A549 treated with Mapracorat at 1 μM for 4 hours (cell line): ENCODE measurements at places on chromosomes 11 and 22. TPM values are rescaled to one million over a fixed set of nuclear protein-coding genes. Genes with fewer than 3 reads are reported as not detected.

The KIAA1671 gene
- 8.9 to 12.4 TPM (median 11.2 TPM) in 5 replicates for total RNA-seq

The ACR gene
- not detected in 5 replicates for total RNA-seq

The IL17REL gene
- total RNA-seq = 0.04 to 0.06 TPM (median 0.05 TPM) in 5 replicates

The MS4A3 gene
- total RNA-seq = not detected in 5 replicates

The PC gene
- 31.0 to 40.8 TPM (median 38.5 TPM) in 5 replicates for total RNA-seq

The PPFIBP2 gene
- total RNA-seq = 9.2 to 12.4 TPM (median 11.0 TPM) in 5 replicates

The CARNS1 gene
- 0.08 to 0.21 TPM (median 0.13 TPM) in 5 replicates for total RNA-seq

The MMP20 gene
- total RNA-seq = not detected in 5 replicates

The TRIM51 gene
- total RNA-seq = not detected in 5 replicates
